ENCODE measurements at places on chromosomes 6 and 20. TPM values are rescaled to one million over a fixed set of nuclear protein-coding genes. Genes with fewer than 3 reads are reported as not detected.

The FILIP1 gene
- 2.2 TPM for total RNA-seq

The DEFB124 gene
- total RNA-seq, result not detected

The HLA-DQA1 gene
- total RNA-seq, result not detected

The RAET1L gene
- not detected for total RNA-seq

The CTCFL gene
- not detected for total RNA-seq

The SMLR1 gene
- not detected for total RNA-seq

Data from parietal lobe (tissue), 2 donors.